NCI-H1092 treated with DMSO at 0.1 percent for 48 hours (cell line): ENCODE measurements at places on chromosomes 1 and 21.

GRCh38 chr21:28459193-28459592 lies 533.5 kb downstream of the LTN1 start:
- DNase-seq, result no peak

DNA sequence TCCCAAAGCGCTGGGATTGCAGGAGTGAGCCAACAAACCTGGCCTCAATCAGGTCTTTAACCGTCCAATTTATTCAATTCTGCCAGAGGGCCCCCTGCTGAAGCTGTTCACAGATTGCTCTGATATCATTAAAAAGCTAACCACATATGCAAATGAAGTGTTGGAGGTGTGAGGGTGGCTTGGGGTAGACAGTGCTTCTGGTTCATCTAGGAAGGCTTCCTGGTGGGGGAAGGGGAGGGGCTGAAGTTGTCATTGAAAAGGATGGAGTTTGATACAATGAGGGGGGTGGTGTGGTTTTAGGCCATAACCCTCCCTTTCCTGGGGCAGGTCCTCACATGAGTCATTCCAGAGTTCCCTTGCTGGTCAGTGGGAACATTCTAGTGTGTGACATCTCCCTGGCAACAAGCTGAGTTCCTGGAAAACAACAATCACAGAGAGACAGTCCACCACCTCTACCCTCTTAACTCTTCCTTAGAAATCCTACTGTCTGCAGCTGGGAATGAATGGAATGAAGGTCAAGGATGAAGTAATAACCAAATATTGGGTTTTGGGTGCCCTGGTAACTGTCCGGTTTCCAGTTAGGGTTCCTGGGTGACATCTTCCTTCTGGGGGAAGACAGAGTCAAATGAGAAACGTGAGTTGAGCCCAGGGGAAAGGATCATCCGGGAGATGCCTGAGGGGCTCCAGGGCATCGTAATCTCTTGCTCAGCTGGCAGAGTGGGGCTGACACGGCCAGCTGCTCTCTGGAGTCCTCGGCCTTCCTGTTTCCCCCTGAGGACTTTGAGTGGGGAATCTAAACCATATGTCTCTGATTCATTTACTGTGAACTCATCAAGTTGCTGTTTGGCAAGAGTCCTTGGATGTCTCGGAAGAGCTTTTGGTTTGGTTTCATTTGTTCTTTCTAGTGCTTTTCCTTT lies 32.2 kb downstream of the BATF3 start:
- peak; percentile 39 for DNase-seq

DNA sequence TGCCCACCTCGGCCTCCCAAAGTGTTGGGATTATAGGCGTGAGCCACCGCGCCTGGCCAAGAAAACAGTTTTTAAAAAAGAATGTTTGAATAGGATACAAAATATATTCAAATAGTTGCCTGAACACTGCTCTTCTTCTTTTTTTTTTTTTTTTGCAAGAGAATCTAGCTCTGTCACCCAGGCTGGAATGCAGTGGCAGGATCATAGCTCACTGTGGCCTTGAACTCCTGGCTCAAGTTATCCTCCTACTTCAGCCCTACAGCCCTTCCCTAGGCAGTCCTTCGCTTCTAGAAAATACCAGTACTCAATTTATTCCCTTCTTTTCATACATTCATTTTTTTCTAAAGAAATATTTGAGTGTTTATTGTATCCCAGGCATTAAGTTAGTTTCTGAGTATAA lies 67.9 kb downstream of the OSBPL9 start:
- no peak for DNase-seq

GRCh38 chr1:223258751-223259198 lies 105.2 kb downstream of the SUSD4 start:
- DNase-seq, result no peak

DNA sequence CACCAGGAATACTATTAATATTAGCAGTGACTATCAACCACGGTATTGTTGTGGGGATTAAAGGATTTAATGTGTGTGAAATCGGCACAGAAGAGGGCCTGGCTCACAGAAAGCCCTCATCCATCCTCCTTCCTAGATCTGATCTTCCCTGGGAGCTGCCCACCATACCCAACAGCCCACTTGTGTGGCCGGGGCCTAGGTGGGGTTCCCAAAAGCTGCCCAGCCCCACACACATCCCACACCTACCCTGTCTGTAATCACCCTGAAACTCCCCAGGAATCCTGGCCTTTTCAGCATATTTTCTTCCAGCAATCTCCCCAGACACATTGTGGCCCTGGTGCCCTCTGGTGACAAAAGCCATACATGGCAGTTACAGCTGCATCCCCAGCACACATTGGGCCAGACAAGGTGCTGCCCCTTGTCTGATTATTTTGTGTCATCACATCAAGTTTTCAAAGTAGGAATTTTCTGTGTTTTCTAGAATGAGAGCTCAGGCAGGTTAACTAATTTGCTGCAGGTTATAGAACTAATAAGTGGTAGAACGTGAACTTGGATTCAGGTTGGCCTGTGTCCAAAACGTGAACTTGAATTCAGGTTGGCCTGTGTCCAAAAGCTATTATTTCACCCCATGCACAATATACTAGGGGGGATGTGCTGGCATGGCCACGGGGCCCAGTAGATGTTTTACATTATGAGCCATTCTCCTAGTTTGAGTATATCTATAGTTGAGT lies 5.3 kb upstream of the SLC6A9 start:
- peak; percentile 59 for DNase-seq

DNA sequence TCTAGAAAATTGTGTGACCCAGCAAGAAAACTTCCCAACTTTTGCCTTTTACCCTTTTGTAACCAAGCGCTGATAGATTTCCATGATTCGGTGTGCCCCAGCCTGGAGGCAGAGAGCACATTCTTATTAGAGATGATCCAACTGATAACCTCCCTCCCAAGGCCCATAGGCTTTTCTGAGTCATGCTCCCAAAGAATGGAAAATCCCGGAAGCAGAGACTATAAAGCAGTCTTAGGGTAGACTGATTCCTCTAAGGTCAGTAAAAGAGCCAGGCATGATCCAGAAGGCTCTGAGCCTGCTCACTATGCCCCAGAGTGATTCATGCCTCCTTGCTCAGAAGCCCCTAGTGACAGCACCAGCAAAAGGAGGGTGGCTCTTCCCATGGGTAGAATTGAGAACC lies 4.3 kb downstream of the CAMK1G start:
- no peak for DNase-seq

GRCh38 chr1:105442901-105443300 lies 1613.6 kb upstream of the PRMT6 start:
- no peak for DNase-seq

GRCh38 chr21:31660259-31660565 lies 719 bp downstream of the SOD1 start:
- peak; percentile 19 for DNase-seq

- no peak for DNase-seq
Measured at GRCh38 chr1:155698382-155699038, 9.6 kb downstream of the DAP3 start.

GRCh38 chr1:4681026-4681425 lies 26.6 kb downstream of the AJAP1 start:
- DNase-seq, result no peak

GRCh38 chr21:44498280-44499210 lies 41.5 kb downstream of the KRTAP10-1 start:
- peak; percentile 26 for DNase-seq
